Stimulated activated CD4-positive, alpha-beta T cell treated with anti-CD3 and anti-CD28 coated beads, TNF-alpha, amount 100 ng/mL, for 1 hour (primary cell): ENCODE measurements at places on chromosomes 4 and X.
A peak's percentile ranks its signal among the peaks of the same experiment; 100 is the strongest.

- no peak for DNase-seq
Observed at GRCh38 chr4:165994701-165995100, 121.7 kb downstream of the TLL1 start.

DNA sequence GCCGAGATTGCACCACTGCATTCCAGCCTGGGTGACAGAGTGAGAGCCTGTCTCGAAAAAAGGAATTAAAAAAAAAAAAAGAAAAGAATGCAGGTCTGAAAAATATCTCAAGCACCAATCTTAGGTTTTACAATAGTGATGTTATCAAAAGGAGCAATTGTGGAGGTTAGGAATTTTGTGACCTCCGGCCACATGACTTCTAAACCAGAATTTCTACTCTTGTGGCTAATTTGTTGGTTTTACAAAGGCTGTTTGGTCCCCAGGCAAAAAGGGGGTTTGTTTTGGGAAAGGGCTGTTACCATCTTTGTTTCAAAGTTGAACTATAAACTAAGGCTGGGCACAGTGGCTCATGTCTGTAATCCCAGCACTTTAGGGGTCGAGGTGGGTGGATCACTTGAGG is 15.4 kb upstream of the ZNF41 start:
- DNase-seq, result no peak

GRCh38 chr4:145786830-145787229 is 106.9 kb downstream of the C4orf51 start:
- no peak for DNase-seq

GRCh38 chr4:174056959-174057358 is 226.5 kb downstream of the FBXO8 start:
- no peak for DNase-seq

DNA sequence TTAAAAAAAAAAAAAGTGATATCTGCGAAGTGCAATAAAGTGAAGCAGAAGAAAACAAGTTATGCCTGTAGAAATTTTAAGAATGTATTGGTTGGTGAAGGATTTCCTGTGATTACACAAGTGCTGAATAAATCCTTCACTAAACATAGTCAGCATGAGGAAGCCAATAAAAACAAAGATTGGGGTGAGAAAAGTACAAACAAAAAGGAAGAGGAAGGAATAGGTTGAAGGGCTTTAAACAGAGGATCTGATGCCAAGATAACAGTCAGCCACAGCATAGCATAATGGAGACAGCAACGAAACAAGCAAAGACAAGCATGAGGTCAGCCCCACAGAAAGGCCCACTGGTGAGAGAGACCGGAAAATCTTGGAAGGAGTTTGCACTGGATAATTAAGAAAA is 372.2 kb downstream of the ADAM29 start:
- DNase-seq, result no peak

DNA sequence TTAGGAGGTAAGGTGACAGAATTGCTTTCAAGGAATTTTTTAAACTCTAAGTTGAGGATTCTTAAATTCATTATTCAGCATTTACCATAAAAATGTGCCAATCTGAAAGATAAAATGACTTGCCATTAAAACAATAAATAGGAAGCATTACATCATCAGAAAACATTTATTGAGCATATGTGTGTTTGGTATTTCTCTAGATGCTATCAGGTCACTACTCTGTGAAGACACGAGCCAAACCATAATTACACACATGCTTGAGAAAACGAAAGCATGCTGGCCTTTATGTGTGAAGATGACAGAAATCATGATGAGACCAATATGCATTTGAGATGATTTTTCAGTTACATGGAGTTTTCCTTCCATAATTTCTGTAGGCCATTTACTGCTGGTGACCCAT is 12.3 kb upstream of the IL21 start:
- no peak for DNase-seq

DNA sequence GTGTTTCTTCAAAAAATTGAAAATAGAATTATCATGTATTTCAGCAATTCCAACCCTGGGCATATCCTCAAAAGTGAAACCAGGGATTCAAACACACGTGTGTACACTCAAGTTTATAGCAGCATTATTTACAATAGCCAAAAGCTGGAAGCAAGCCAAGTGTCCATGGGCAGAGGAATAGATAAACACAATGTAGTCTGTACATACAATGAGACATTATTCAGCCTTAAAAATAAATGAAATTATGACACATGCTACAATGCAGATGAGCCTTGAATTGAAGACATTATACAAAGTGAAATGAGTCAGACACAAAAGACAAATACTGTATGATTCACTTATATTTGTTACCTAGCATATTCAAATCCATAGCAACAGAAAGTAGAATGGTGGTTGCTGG is 853.4 kb downstream of the STIM2 start:
- no peak for DNase-seq

- DNase-seq, result no peak
Observed at GRCh38 chr4:140243278-140243753, 89.3 kb upstream of the MAML3 start.

DNA sequence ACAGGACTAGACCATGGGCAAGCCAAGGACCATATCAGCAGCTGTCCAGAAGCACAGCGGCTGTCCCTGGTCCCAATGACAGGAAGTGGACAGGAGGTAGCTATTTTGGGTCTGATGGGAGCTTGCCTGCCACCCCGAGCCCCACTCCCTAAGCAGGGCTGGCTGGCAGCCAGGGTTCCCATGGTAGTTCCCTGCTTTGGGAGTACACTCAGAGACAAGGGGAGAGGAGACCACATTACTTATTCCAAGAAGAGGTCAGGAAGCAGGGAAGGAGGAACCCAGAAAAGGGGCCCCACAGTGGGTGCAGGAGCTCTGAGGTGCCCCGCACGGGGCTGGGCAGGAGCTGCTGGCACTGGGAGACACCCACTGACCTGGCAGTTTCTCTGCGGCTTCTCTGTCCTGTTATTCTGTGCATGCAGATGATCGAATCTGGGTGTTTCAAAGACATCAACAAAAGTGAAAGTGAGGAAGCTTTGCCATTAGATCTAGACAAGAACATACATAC is 36.3 kb downstream of the HTT-AS start:
- DNase-seq, result no peak

GRCh38 chr4:143616771-143617170 is 83.7 kb downstream of the FREM3 start:
- DNase-seq, result no peak

- DNase-seq, result no peak
Observed at GRCh38 chrX:129750971-129751370, 12.2 kb downstream of the XPNPEP2 start.

DNA sequence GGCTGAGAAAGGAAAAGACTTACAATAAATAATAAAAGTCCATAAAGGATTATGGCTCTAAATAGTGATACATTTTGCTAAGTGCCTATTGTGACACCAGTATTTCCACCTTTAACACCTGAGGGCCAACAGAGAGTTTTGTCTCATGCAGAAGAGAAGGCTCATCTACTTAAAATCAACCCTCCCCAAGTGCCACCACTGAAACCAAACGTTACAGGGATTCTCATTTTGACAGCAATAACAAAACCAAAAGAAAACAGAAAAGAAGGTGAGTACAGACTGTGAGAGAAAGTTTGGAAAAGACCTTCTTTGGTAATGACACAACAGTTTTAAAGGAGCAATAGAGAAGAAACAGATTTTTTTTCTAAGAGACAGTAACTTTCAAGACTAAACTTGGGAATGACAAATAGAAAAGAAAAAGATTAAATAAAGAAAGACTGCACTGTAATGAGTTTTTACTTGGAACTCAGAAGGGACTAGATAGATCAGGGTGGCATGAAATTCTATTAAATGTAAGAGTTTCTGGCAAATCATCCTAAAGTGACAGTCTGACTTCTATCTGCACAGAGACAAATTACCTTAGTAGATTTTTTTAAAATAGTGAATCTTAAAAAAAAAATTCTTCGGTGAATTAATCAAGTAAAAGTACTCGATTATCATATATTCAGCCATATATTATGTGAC is 109.7 kb downstream of the ZNF827 start:
- DNase-seq, result no peak

- DNase-seq, result no peak
Observed at GRCh38 chrX:68868902-68869800, 40.3 kb downstream of the EFNB1 start.

- no peak for DNase-seq
Observed at GRCh38 chrX:30085571-30085970, 129.8 kb upstream of the MAGEB2 start.

DNA sequence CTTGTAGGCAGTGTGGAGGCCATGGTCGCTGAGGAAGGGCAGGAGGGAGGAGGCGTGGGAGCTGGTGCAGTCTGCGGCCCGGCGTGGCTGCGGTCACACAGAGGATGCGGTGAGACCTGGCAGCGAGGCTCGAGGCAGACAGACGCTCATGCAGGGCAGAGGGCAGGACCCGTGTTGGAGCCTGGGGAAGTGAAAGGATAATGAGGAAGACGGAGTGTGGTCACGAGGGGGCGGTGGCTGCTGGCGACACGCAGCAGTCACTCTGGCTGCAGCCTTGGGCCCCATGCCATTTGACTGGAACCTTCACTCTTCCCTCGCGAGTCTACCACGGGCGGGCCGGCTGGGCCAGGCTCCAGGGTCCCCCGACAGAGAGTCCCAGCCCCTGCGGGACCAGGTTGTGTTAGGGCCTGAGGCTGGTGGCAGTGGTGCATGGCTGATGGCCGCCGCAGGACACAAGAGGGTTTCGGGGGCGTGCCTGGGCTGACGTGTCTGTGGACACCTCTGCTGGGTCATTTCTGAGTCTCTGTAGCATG is 68.8 kb upstream of the HGFAC start:
- DNase-seq, result no peak

DNA sequence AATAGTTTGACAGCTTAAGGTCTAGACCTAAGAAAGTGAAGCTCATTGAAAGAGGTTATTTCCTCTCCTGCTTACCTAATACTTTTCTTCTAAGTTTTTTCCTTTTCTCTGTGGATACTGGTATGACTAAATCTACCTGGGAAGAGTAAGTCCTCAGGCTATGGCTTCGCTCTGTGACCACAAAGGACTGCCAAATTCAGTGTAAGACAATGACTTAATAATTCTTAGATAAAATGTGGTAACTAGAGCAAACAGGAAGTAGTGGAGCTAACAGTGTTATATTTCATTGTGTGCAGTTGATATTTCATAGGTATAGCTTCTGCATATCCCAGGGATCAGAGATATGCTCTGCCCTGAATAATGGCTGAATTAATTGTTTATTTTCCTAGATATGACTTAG is 418.9 kb downstream of the CCSER1 start:
- DNase-seq, result no peak

GRCh38 chr4:134024251-134024650 is 177.3 kb downstream of the PABPC4L start:
- DNase-seq, result no peak

GRCh38 chr4:184762100-184762499 is 28.2 kb upstream of the CENPU start:
- no peak for DNase-seq

DNA sequence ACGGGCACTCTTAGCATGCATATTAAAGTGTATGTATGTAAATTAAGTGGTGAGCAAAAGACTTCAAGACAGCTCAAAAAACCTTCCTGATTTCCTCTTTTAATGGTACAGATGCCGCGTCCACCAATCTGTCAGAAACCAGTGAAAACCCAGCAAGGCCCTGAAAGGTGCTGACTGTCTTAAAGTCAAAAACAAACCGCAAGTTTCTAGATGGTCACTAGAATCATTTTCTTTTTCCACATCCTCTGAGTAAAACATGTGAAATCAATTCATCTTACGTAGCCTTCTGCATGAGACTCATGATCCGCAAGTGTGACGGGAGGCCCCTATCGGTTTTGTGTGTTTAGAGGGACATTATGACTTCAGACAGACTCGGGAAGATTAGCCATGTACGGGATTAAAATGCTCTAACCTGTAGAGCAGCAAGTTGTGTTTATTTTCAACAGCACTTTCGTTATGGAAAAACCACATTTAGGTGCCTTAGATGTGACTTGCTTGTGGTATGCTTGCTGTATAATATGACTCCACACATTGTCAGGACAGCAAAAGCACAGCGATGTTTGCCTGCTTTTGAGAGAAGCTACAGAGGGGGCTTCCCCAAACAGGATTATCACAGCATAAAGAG is 88.2 kb upstream of the STS start:
- DNase-seq, result no peak

DNA sequence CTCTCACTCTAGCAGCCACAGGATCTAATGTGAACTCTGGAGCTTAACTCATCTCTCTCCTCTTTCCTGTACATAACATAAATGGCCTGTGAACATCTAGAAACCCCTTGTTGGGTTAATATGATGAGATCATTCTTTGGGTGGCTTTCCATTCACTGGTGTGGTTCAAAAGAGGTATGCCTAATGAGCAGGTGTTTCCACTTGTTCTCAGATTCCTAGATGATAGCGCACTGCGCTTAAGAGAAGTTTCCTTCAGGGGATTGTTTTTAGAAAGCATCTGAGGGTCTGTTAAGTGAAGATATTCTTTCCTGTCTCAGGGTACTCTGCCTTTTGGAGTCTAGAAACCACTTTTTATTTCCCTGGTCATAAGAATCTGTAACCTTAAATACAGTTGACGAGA is 32.5 kb downstream of the FRMPD4 start:
- DNase-seq, result no peak

DNA sequence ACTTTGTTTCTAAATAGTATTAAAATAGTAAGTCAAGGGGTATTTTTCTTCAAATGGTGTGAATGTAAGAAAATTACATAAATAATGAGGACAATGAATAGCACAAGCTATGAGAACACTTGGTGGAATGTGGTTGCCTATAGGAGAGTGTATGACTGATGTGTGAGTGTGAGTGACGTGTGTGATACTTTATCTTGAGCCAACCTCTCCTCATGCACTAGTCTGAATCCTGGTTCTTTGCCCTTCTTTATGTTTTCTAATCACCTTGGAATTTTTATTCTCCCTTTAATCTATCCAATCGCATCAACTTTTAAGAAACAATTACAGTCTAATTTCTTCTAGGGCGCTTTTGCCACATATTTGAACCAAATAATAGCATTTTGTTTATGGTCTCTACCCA is 98.2 kb downstream of the YIPF7 start:
- no peak for DNase-seq

GRCh38 chrX:39948582-39948981 is 149.2 kb downstream of the BCOR start:
- DNase-seq, result no peak

DNA sequence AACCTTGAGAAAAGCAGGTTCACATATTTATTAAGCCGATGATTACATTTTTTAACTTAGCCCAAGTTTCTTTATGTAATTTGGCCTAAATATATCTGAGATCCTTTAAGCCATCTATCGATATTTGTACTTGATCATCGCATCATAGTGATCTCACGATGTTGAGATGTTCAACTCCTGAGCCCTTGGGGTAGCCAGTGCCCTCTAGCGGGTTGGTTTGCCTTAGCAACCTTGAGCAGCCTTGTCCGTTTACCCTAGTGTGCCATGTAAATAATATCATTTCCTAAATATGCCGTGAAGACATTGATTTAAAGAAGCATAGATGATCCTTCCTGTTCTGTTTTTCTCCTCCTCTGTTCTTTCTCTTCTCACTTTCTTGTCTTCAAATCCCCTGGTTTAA is 432.2 kb downstream of the RPA4 start:
- no peak for DNase-seq

- DNase-seq, result no peak
Observed at GRCh38 chr4:182556580-182556979, 313.4 kb downstream of the TENM3 start.

DNA sequence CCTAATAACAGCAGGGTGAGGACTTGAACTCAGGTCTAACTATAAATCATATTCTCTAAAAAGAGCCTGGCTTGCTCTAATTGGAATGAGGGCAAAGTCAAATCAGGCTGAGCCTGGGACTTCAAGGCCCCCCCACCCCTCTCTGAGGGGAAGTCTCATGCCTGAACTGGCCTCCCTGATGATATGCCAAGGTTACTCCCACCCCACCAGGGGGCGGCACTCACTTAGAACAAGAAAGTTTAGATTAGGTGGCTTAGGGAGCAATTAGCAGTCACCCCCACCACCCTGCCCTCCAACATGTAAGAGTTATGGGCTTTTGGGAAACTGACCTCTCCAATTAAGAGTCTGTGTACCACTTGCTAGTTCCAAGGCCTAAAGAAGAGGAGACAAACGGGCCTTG is 2.7 kb downstream of the FOXO4 start:
- peak; percentile 53 for DNase-seq
